ENCODE measurements at places on chromosomes 4 and X. TPM values are rescaled to one million over a fixed set of nuclear protein-coding genes. Genes with fewer than 3 reads are reported as not detected.

- no peak for DNase-seq
Observed at GRCh38 chrX:23822397-23822796, 39.4 kb downstream of the SAT1 start.

GRCh38 chrX:41033299-41033698, 51.9 kb upstream of the USP9X start:
- no peak for DNase-seq

GRCh38 chr4:11197631-11198341, 230.9 kb downstream of the HS3ST1 start:
- DNase-seq: no peak

DNA sequence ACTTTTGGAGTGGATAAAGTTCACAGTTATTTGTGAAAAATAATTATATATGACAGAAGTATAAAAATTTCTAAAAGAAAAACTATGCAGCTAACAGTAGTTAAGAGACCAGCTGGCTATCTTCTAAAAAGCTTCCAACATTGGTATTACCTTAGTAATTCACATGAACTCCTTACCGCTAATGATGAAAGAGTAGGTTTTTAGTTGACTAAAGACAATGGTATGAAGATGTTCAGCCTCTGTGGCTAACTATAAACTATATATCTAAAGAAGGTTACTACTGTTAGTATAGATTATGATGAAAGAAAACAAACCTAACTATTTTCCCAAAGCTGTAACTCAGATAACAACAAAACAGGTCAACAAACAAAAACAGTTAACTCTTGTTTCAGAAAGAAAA, 10.4 kb downstream of the CCNI start:
- no peak for DNase-seq

- no peak for DNase-seq
Observed at GRCh38 chrX:101442085-101442484, 34.1 kb downstream of the HNRNPH2 start.

DNA sequence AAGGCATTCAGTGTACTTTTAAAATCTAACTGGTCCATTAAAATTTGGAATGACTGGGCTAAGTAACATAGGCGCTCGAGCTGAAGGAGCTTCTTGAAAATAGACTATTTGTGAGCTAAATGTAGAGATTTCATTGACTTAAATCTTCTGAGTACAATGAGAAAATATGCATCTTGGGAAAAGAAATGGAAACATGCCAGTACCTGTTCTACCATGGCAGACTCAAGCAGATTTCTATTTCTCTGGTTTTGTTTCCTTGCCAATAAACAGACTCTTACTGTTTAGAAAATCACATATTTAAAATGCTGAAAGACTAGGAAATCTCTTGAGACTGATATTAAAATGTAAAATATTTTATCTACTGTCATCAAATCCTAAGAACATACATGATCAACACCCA, 678.1 kb downstream of the FAT4 start:
- DNase-seq: no peak

- DNase-seq: no peak
Observed at GRCh38 chr4:94507708-94508107, 56.0 kb downstream of the PDLIM5 start.

Gene AFF1
- total RNA-seq: 32.9 TPM

Gene TLR8
- total RNA-seq: not detected

Gene CT45A10
- total RNA-seq: not detected

Gene NLGN4X
- total RNA-seq: not detected
